AG04450 (cell line): ENCODE measurements at places on chromosomes 3 and 15.

DNA sequence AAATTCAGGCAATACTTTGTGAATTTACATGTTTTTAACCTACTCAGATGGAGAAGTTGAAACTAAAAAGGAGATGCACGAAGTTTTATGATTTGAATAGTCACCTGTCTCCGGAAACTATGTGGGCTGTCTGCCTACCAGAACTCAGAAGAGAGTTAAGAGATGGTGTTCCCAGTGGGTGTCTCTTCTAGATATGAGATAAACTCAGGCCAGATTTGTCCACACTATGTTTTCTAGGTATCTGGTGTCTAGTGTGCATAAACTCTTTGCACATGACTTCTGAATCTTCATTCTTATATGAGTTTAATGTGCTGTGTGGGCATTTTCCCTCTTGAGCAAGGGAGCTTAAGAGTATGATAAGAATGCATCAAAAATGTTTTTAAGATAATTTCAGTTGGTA is 222.8 kb downstream of the FOXP1 start:
- DNase-seq: no peak

DNA sequence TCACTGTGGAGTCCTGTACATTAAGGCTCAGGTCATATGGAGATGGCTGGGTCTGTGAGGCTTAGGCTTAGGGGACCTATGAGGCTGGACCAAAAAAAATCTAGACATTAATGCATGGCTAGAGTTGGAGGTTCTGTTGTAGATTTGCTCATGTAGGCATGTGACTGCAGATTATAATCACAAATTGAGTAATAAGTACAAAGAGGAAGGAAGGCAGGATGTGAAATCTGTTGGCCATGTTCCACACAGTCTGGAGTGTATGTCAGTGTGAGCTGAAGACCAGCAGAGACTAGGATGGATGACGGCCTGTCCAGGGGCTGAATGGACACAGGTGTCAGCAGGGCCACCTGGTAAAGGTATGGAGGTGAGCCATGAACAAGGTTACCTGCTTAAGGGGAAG is at the start of gene ST3GAL6:
Gene ST3GAL6, plus strand, starts transcription at position 265 of the 400 bp plus-strand sequence. CDS start 5,101 bp downstream, outside the sequence.
- no peak for DNase-seq

DNA sequence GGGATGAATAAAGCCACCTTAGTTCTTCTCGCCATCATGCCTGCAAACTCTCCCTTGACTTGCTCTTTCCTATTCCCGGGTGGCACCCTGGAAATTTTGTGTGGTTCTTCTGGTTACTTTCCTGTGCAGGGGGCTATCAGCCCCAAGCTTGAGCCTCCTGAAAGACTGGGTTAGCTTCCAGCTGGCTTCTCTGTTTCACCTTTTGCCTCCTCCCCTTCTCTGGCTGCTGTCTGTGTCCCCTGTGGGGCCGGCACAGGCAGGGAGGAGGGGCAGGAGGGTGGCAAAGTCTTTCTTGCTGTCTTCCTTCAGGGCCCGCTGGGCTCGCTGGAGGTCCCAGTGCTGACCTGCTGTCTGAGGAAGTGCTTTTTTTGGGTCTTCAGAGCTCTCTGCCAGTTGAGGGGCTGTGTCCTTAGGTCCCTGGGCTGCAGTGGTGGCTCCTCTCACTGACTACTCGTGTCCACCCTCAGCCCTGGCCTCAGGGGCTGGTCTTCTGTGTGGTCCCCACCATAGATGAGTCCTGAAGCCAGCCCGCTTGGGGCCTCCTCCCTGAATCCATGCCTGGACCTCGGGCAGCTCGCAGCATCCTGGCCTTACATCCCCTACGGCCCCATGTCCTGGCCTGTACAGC is 196.5 kb downstream of the KLF13 start:
- DNase-seq: no peak

DNA sequence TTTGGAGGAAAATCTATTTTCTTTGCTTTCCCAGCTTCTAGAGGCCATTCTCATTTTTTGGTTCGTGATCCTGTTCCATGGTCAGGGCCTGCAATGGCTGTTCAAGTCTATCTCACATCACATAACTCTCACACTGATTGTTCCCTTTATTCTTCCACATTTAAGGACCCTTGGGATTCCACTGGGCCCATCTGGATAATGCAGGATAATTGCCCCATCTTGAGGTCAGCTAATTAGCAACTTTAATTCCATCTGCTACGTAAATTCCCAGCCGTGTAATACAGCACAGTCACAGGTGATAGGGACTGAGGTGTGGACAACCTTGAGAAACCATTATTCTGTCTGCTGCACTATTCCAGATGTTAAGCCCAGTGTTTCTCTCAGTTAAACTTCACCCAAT is 311.6 kb upstream of the CNTN4 start:
- no peak for DNase-seq

DNA sequence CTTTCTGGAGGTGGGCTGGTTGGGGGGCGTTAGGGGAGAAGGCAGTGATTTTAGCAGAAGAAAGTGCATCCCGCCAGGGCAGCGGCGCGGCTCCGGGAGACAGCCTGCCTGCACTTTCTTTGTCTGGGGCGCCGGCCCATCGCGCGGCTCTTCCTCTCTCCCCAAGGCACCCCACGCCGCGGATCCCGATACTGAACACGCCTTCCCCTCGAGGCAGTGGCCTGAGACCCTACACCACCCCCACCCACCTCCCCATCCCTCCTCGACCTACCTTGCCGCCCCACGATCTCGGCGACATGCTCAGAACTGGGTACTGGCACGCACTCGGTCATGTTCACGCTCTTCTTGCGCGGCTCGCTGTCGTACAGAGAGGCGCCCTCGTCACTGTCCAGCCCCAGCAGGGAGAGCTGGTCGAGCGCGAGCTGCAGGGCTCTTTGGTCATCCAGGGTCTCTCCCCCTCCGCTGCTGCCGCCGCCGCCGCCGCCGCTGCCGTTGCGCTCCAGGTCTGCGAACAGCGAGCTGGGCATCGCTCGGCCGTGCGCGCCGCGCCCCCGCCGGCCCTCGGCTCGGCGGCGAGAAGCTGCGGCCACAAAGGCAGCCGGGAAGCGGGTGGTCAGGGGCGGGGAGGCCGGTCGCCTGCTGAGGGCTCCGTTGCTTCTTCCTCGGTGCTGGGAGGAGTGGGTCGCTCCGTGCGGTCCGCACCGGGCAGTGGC is 483 bp downstream of the MEX3B start:
- no peak for DNase-seq

GRCh38 chr3:192855434-192855833 is 62.2 kb downstream of the MB21D2 start:
- DNase-seq: no peak

DNA sequence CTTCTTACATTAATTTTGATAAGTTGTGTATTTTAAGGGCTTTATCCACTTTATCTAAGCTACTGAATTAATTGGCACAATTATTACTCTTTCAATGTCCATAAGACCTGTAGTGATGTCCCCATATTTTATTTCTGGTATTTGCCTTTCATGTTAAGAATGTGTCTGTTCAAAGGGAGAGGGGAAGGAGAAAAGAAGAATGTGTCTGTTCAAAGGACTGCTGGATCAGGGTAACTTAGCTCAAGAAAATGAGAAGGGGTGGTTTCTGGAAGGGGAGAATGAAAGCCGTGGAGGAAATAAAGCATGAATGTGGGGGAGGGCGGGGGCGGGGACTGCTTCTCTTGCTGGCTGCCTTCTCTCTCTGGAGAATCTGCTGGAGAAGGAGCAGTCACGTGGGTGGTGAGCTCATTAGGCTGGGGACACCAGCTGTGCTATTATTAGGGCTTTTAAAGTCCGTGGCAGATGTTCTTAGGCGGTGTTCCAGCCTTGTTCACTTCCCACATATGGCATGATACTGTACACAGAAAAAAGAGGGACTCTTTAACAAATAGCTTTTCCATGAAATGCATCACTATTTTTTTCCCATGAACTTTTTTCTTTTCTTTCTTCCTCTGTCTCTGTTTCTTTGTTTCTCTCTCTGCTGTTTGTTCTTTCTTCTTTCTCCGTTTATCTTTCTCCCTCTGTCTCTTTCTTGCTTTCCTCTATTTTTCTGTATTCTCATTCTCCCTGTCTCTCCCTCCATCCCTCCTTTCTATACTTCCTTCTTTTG is 63.7 kb upstream of the ULK4 start:
- DNase-seq: peak; percentile 93

- no peak for DNase-seq
Measured at GRCh38 chr3:13878281-13879101, 1.4 kb downstream of the WNT7A start.

DNA sequence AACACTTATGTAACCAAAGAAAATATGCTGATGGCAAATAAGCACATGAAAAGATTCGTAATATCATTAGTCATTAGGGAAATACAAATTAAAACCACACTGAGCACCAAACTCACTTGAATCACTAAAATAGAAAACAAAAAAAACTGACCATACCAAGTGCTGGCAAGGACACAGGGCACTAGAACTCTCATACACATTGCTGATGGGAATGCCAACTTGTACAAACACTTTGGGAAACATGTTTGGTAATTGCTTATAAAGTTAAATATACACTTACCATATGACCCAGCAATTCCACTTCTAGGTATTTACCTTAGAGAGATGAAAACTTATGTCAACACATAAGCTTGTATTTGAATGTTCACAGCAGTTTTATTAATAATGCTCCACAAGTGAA is 95.5 kb downstream of the TFDP2 start:
- no peak for DNase-seq
